ENCODE measurements at places on chromosomes 4 and X.

DNA sequence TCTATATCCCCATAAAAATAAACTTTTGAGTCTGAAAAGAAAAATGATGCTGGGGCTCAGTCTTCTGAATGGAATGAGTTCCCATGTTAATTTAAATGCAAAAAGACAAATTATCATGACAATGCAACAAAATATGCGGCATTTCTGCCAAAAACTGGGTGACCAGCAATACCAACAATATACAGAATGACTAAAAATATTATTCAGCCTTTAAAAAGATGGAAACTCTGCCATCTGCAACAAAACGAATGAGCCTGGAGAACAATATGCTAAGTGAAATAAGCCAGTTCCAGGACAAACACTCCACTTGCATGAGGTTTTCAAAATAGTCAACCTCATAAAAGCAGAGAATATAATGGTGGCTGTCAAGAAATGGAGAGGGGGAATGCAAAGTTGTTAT lies 558.5 kb downstream of the IL15 start:
- DNase-seq = no peak

DNA sequence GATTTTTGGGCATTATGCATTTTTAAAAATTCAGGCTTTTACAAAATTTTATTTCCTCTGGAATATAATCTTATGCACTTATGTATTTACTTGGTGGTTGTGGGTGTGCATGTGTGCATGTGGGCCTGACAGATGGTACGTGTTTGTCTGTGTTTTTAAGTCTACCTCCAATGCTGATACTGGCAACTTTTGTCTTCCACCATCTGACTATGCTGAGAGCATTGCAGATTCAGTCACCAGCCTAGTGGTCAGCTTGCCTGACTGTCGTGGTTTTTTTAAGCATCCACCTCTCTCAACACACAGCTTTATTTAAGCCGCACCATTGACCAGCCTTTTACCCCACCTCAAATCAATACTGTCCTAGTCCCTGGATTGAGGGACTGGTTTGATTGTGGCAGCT lies 37.1 kb downstream of the FSTL5 start:
- DNase-seq = no peak

DNA sequence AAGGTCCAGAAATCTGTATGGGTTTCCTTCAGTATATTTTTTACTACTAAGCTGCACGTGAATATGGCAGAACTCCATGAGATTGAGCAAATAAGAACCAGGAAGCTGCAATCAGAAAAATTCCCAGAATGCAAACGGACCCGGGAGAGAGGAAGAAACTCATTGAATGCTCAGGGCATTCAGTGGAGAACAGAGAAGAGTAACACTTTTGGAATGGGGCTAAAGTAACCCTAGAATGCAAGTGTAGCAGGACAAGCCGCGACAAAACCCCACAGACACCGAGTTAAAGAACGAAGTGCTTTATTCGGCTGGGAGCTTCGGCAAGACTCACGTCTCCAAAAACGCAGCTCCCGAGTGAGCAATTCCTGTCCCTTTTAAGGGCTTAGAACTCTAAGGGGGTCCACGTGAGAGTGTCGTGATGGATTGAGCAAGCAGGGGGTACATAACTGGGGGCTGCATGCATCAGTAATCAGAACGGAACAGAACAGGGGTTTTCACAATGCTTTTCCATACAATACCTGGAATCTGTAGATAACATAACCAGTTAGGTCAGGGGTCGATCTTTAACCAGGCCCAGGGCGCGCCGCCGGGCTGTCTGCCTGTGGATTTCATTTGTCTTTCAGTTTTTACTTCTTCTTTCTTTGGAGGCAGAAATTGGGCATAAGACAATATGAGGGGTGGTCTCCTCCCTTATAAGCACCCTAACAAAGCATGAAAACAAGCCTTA lies 56.4 kb downstream of the RAB28 start:
- no peak for DNase-seq

DNA sequence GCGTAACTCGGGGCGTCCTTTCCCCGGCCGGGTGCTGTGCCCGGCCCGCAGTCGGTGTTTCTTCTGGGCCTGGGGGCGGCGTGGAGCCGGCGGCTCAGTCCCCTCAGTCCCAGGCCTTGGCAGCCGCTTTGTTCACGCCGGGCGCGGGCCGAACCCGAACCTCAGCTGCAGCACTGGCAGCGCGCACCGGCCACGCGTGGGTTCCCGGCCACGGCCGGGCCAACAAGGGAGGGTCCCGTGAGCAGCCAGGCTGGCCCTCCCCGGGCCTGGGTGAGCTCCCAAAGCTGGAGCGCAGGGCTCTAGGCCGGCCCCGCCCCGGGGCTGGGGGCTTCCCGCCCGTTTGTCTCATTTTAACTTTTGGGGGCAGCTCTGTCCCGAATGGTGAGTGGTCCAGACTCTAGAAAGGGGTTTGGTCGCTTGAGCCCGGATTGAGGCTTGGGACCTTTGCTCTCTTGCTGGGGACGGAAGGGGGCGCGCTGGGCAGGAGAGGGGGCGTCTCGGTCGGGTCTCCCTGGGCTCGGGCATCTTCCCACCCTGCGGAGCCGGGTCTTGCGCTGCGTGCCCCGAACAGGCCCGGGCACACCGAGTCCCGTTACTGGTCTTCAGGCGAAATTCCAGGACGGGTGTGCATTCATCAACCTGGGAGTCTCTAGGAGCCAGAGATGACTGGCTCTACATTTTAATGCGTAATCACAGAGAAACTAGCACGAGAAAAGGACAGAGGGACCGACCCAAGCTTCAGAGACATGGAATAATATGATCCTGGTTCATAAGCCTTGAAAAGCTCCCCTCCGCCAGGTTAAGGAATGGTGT lies 177.1 kb downstream of the CBR4 start:
- DNase-seq = peak; percentile 87

- no peak for DNase-seq
Measured at GRCh38 chr4:102064747-102065442, 274.4 kb downstream of the BANK1 start.

DNA sequence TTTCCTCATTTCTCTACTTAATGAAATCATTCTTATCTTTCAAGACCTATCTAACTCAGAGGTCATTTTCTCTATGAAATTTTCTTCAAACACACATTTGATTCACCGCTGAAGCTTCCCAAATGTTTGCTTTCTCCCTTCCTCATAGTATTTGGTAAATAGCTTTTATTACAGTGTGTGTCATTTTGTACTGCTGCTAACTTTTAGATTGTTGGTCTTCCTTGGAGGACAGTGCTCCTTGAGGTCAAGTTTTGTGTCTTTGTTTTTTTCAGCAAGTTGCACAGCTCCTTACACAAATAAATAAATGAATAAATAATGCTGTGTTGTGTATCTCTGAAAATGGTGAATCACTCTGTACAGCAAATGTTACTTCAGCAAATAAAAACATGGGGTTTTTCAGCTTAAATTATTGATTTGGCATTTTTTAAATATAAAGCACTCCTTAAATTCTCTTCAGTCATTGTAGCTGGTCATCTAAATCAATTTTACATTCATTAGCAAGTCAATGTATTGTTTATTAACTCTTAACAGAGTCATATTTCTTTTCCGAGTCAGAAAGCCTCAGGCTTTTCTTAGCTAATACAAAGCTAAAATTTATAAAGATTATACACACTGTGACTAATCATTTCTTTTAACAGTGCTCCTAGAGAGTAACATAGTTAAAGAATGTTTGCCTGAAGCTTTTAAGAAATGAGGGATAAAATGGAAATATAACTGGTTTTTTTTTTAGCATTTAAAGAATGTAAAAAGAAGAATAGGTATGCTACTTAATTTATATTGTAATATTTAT lies 30.1 kb upstream of the MAD2L1 start:
- DNase-seq = no peak

GRCh38 chrX:136780763-136781162 lies at the start of gene ARHGEF6:
TSS of gene ARHGEF6 (minus strand) at chrX:136780932. CDS start at chrX:136780882, 50 bp downstream.
- no peak for DNase-seq

DNA sequence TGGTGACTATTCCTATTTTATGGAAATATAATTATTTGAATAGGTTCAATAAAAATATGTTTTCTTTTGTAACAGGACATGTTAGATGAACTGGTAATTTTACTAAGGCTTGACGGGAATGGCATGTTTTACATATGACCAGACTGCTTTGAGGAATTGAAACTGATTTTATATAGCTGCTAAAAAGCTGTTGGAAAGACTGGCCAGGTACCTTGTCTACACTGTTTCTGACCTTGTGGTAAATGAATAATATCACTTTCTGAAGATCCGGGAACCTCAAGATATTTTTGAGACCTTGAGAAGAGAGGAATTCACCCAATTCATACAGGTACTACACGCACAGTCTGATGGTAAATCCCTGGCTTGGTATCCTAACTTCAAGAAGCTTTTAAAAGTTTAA lies 42.1 kb upstream of the USP46 start:
- DNase-seq = no peak

- no peak for DNase-seq
Measured at GRCh38 chr4:154560419-154560801, 2.4 kb upstream of the FGB start.

GRCh38 chrX:3024176-3024575 lies 17.1 kb upstream of the ARSF start:
- no peak for DNase-seq

DNA sequence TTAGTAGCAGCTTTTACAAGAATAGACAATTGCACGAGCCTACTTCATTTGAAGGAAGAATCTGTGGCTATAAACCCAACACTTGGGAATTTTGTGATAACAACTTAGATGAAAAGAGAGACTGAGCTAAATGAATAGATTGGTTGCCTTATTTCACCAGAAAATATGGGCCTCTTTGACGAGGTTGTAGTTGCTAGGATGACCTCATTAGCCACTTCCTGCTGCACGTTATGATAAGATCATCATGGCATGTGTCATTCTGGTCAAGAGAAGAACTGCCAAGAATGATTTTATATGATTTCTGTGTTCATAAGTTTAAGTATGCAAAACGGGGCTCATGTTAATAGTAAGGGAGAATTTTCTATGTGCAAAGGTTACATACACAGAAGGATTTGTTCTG lies 321.9 kb upstream of the GIMD1 start:
- DNase-seq = no peak

GRCh38 chr4:138706201-138706600 lies 309.4 kb upstream of the NOCT start:
- DNase-seq = no peak

- DNase-seq = no peak
Measured at GRCh38 chr4:13329963-13330362, 154.2 kb downstream of the RAB28 start.

- no peak for DNase-seq
Measured at GRCh38 chr4:7569810-7570783, 135.4 kb upstream of the PSAPL1 start.

DNA sequence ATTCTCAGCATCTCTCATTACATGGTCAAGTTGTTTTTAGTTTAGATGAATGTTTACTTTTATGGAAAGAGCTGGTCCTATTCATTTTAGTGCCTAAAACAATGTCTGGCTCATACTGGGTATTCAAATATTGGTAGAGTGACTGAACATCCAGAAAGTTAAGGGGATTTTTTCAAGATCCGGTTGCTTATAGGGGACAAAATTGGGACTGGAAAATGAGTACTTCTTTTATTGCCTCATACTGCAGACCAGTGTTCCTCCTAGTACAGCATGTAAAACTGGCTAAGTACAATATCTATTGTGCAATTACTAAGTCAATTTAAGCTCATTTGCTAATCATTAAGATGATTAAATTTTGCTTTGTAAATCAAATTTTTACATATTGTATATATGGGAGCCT lies 13.9 kb downstream of the RP2 start:
- no peak for DNase-seq

GRCh38 chrX:17629519-17629918 lies 107.8 kb upstream of the SCML1 start:
- no peak for DNase-seq

- no peak for DNase-seq
Measured at GRCh38 chrX:130846746-130847145, 56.3 kb downstream of the ENOX2 start.

DNA sequence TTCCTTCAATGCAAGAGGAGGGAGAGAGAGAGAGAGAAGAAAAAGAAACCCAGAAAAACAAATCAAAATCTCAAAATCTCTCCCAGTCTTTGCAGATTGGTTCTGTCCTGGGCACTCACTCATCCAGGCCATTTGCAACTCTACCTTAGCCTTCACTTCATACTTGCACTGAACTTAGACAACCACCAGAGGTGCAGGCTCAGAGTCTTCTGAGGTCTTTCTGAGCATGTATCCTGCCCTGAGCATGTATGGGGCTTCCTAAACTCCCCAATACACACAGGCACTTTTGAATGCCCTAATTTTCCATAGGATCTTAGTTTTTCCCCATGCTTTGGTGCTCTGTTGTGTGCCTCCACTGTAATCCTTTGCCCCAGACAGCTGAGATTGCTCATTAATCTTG lies 2.9 kb downstream of the CFI start:
- no peak for DNase-seq

- DNase-seq = no peak
Measured at GRCh38 chr4:20271950-20272349, 20.2 kb downstream of the SLIT2 start.

DNA sequence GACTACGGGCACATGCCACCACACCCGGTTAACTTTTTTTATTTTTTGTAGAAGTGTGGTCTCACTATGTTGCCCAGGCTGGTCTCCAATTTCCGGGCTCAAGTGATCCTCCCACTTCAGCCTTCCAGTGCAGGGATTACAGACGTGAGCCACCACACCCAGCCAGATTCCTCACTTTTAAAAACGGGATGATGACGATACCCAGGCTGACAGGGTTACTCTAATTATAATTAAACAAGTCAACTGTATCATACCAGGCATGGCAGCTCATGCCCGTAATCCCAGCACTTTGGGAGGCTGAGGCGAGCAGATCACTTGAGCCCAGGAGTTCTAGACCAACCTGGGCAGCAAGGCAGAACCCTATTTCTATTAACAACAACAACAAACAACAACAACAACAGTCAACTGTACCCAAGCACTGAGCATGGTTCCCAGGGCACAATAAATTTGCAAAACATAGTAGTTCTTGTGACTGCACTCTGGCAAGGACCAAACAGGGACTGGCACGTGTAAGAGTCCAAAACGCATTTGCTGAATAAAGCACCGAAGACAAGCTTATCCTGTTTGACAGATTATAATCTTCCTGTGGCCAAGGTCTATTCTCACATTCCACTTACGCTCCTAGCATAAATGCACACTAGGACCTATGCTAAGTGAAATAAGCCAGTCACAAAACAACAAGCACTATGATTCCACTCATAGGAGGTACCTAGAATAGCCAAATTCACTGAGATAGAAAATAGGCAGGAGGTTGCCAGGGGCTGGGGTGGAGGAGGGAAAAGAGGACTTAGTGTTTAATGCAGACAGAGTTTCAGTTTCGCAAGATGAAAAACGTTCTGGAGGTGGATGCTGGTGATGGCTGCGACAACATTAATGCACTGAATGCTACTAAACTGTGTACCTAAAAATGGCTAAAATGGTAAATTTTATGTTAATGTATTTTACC lies 77.5 kb downstream of the IRF2 start:
- DNase-seq = no peak

- DNase-seq = no peak
Measured at GRCh38 chrX:43676971-43677572, 21.0 kb downstream of the MAOA start.

GRCh38 chr4:127484117-127484516 lies 148.6 kb upstream of the INTU start:
- DNase-seq = no peak

- DNase-seq = no peak
Measured at GRCh38 chr4:4614925-4615678, 73.3 kb upstream of the STX18 start.

- DNase-seq = peak; percentile 49
Measured at GRCh38 chr4:9947168-9948062, 73.9 kb downstream of the SLC2A9 start.
